Astrocyte of the spinal cord (primary cell): ENCODE measurements at places on chromosomes 5 and 9.
A peak's percentile ranks its signal among the peaks of the same experiment; 100 is the strongest.

- DNase-seq, result no peak
Measured at GRCh38 chr5:124132843-124133242, 613.6 kb downstream of the ZNF608 start.

GRCh38 chr5:27810458-27810857, 772.1 kb upstream of the CDH9 start:
- DNase-seq, result peak; percentile 55

DNA sequence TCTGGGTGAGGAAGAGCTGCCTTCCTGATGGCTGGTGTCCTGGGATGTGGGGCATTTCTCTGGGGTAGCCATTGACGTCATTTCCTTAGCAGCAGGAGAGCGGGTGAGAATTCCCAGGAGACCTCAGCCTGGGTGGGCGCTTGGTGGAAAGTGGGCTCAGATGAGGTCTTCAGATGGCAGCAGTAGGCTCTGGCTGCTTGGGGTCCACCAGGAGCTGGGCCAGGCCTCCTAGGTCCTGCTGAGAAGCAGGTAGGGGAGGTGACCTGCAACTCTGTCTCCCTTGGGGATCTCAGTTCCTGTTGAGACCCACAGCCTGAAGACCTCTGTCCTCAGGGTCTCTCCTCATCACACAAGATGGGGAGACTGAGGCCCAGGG, 31.5 kb downstream of the FAM163B start:
- no peak for DNase-seq

GRCh38 chr5:138651767-138652117, 76.5 kb upstream of the HSPA9 start:
- no peak for DNase-seq

GRCh38 chr9:109101810-109102209, 17.9 kb downstream of the TMEM245 start:
- peak; percentile 91 for DNase-seq

DNA sequence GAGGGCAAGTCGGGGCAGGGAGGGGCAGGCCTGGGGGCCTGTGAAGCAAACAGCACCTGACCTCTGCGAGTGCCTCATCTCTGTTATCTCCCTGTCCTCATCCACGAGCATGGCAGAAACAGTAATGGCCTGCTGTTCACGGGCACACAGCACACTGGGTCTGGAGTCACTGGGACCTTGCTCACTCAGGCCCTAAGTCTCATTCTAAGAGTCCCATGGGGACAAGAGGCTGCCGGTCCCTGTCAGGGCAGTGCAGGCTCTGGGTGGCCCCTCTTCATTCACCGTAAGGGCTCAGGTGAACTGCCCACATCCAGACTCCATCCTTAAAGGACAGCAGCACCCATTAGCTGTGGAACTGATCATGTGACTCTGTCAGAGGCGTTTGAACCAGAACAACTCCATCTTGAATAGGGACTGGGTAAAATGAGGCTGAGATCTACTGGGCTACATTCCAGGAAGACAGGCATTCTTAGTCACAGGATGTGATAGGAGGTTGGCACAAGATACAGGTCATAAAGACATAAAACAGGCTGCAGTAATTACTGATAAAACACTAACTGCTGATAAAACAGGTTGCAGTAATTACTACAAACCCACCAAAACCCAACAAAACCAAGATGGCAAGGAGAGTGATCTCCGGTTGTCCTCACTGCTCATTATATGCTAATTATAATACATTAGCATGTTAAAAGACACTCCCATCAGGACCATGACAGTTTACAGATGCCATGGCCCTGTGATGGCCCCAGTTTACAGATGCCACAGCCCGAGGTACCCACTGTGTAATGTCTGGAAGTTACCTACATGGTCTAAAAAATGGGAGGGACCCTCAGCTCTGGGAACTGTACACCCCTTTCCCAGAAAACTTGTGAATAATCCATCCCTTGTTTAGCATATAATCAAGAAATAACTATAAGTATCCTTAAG, 28.7 kb downstream of the BICD2 start:
- DNase-seq, result no peak

DNA sequence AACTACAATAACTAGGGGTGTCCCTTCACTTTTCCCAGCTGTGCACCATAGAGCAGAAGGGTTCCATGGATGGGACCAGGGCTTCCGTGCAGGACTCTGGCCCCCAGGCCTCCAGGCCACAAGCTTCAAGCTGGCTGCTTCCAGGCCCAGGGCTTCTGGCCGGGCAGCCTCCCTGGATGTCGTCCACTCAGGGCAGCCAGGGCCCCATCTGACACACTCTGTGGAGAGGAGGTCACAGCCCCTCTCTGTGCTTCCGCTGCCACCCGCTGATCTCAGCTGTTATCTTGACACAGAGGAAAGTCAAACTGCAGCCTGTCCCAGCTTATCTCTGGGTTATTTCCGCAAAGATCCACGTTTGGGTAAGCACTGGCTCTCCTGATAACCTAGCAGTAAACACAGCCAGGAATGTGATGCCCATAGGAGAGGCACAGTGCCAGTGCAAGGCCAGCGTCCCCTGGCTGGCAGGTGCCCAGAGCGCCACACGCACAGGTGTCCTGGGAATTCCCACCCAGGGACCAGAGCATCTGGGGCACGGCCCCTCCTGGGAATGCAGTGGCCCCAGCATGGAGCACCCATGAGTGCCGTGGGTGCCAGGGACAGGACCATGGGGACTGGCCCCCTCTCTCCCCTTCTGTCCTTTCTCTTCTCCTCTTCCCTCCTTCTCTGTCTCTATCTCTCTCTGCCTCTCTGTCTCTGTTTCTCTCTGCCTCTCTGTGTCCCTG, 15.6 kb upstream of the SLC6A19 start:
- no peak for DNase-seq

- no peak for DNase-seq
Measured at GRCh38 chr9:3177146-3177761, 333.4 kb upstream of the PUM3 start.

- no peak for DNase-seq
Measured at GRCh38 chr9:77020413-77021290, 1.2 kb downstream of the FOXB2 start.

DNA sequence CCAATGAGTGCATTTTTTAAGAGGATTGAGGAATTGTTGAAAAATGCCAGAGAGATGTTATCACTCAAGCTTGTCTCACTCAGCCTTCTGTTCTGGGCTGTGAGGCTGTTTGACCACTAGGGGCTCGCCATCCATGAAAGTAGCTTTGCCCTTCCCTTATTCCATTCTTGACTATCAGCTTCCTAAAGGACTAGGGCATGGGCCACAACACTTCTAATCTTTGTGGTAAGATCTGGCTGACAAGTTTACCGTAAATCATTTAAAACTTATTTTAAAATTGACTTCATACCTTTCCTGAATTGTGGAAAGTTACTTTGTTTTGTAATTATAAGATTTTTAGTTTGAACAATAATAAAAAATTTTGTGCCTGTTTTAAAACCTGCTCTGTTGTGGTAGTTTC, 49.5 kb downstream of the TJP2 start:
- DNase-seq, result peak; percentile 70

DNA sequence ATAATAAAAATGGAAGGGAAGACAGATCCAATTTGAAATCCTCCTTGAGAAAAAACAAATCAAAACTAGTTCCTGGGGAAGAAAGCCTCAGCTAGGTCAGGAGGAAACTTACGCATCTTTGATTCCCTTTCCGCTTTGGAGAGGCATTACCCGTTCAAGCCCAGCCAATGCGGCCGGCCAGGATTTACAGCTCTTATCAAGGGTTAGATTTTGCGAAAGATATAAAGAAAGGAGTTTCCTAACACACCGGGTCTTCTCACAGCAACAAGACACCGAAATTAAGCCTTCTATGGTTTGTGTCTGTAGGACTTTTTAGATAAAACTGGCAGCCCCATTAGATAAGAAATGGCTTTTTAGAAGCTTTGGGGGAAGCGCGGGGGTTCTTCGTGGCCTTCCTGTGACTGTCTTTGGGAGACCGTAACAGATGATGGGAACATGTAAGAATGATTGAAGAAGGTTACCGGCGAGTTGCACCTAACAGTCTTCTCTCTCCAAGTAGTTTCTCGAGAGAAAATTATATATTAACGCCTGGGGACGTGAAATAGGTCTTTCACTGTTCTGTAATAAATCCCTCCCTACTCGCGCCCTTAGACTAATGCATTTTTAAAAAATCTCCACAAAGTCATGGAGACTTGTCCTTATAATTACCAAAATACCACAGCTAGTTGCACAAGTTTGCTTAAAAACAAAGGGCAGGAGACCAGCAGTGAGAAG, 1.3 kb upstream of the ISL1 start:
- no peak for DNase-seq

DNA sequence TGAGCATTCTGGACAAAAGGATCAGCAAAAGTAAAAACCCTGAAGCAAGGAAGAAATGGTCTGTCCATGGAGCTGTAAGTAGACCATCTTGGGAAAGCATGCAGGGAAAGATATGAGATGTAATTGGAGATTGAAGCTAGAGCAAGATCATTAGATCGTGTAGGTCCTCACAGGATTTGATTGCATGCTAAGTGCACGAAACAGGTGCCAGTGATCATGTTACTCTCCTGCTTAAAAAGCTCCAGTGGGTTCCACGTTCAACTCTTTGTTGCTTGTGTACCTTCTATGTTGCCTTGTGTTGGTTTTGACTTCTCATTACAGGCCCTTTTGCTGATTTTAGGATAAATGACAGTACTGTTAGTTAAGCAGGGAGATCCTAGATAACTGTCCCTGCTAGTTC, 442.0 kb downstream of the DMRT2 start:
- DNase-seq, result no peak

DNA sequence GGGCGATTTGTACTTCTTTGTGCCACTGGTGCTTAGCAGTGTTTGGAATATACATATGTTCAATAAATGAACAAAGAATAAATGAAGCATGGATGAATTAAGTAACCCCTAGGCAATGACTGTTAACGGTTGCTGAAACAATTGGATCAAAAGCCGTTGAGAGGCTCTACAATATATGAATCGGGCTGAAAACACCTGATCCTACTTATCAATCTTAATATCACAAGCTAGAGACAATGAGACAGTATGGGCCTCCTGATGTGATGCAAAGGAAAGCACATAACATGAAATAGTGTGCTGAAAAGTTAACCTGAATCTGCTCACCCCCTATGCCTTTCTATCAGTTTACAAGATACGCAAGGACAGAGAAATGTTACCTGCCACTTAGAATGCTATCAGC, 410.3 kb upstream of the RGMB start:
- DNase-seq, result no peak

DNA sequence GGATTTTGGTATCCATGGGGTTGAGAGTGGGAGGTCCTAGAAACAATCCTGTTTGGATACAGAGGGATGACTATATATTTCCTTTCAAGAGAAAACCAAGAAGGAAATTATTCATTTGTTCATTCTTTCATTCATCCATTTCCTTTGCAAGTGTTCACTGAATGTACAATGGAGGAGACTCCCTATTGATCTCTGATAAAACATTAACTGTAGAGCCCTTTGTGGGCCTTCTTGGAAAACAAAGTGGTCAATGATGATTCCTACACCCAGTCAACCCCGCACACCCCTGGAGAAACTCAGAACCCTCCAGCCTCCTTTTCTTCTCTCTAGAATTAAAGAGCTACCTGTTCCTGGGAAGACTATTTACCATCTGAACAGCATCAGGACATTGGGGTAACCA, 247.3 kb downstream of the AUH start:
- no peak for DNase-seq

DNA sequence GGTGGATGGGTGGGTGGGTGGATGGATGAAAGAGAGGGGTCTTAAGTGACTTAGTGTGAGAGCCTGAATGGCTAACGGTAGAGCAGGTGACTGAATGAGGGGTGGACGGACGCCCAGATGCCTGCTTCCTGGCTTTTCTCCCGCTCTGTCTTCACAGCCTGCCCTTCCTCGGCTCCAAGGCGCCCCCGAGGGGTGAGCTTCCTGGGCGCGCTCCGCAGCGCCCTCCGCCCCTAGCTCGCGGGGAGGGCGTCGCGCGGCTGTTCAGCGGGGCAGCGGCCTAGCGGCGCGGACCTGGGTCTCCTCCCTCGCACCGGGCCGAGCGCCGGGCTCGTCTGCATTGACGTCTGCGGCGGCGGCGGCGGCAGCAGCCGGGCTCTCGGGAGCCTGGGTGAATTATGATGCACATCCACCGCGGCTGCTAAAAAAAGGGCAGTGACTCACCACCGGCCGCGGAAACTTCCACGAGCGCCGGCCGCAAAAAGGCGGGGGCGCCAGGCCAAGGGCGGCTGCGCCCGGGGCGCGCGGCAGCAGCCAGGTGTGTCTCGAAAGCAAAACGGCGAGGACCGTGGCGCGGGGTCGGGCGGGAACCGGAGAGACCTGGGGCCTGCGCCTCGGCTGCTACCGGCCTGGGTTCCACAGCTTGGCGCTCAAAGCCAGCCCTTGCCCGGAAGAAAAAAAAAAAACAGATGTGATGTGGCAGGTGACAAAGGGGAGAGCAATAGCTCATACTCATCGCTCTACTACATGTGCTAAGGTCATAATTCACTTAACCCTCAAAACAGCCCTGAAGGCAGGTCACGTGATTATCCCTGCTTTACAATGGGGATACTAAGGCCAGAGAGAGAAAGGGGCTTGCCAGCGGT, 143.0 kb upstream of the ADRA1B start:
- DNase-seq, result peak; percentile 95

GRCh38 chr5:127976991-127977717, 106.4 kb upstream of the SLC12A2 start:
- peak; percentile 5 for DNase-seq

GRCh38 chr5:140567871-140568270, 3.2 kb downstream of the SLC35A4 start:
- DNase-seq, result no peak

DNA sequence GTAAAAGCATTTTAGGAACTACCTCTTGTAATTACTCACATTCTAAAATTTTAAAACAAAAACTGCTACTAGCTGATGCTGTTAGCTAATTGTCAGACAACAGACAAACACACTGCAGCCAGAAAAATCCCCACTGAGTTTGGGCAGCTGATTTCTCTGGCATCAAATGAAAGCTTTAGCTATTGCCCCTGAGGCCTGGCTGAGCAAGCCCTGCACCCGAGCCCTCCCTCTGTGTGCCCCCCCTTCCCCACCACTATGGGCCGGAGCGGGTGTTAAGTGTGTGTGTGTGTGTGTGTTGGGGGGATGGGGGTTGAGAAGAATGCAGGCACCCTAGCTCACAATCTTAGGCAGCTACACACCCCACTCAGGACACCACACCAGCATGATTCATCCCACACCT, 2.4 kb downstream of the NEUROG1 start:
- no peak for DNase-seq

DNA sequence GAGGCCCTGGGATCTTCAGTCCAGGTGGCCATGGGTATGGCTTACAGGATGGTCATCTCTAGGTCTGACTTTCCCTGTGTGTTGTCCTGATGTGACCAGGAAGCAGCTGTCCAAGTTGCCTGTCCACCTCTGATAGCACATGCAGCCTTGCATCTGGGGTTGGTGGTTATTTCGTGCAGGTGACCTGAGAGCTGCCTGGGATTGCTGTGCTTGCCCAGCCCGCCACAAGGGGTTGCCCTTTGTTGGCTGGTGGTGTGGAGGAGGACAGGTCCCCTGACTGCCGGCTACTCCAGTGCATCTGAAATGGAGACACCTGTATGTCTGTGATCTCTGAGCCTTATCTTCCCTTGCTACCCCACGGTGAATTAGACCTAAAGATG, 212.6 kb downstream of the ARHGAP26 start:
- no peak for DNase-seq

- no peak for DNase-seq
Measured at GRCh38 chr9:35703906-35704672, 14.4 kb upstream of the TPM2 start.
